NCI-H2081 treated with DMSO at 0.1 percent for 48 hours (cell line): ENCODE measurements at places on chromosomes 3 and 15.

DNA sequence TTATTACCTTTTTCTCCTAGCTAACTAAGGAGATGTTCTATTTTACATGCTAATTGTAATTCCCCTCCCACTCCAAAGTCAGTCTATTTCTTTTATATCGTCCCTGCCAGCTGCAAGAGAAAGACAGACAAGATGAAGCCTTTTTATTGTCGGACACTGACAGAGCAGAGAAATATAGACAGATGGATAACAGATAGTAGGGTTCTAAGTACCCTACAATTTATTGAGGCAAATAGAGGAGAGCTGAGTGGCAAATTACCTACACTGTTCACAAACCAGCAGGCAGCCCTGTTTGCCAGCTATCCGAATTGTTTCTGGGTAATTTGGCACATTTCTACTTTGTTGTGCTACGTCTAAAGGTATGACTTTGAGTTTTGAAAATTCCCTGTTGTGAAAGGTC lies 392.3 kb upstream of the ZNF717 start:
- DNase-seq = peak; percentile 28

DNA sequence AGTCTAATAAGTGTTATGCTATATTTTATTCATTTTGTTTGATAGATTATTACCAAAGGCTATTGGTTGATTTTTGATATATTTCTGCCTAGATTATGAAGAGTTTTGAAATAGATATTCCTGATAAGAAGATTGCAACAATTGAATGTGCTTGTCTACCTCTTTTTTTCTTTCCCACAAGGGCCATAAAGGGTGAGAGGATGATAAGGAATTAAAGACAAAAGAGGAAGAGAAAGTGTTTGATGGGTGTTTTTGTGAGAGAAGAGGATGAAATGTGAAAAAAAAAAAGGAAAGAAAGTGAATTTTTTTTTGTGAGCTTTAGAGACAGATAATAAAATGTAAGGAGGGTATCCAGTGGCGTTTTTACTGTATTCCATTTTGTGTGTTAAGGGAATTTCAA lies 244.4 kb downstream of the CHST2 start:
- no peak for DNase-seq

- no peak for DNase-seq
Measured at GRCh38 chr3:24846286-24846860, 351.7 kb upstream of the THRB start.

DNA sequence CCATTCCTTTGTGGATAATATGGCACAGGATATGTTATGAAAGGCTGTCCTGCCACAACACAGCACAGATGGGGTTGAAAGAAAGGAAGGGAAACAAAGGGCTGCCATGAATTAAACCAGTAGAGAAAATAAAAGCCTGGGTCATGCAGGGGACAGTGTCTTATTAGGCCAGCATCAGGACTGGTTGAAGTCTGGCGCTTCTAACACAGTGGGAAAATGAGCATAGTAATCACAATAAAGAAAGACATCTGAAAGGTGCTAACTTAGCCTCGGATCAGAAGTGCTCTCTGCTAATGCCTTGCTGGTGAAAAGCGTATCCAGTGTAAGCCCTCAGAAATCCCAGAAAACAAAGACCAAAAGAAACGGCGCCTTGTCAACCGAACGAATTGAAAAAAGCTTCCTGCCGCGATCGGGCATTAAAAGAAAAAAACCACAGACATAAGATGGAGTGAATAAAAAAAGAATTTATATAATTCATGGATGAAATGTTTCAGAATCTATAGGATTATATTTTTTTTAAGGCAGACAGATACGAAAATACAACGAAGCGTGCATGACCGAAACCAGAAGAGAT lies 566 bp upstream of the MKRN3 start:
- no peak for DNase-seq

GRCh38 chr15:90876512-90877170 lies 7.7 kb upstream of the FES start:
- DNase-seq = no peak
